ENCODE measurements at places on chromosomes 3 and 15.
A peak's percentile ranks its signal among the peaks of the same experiment; 100 is the strongest.

DNA sequence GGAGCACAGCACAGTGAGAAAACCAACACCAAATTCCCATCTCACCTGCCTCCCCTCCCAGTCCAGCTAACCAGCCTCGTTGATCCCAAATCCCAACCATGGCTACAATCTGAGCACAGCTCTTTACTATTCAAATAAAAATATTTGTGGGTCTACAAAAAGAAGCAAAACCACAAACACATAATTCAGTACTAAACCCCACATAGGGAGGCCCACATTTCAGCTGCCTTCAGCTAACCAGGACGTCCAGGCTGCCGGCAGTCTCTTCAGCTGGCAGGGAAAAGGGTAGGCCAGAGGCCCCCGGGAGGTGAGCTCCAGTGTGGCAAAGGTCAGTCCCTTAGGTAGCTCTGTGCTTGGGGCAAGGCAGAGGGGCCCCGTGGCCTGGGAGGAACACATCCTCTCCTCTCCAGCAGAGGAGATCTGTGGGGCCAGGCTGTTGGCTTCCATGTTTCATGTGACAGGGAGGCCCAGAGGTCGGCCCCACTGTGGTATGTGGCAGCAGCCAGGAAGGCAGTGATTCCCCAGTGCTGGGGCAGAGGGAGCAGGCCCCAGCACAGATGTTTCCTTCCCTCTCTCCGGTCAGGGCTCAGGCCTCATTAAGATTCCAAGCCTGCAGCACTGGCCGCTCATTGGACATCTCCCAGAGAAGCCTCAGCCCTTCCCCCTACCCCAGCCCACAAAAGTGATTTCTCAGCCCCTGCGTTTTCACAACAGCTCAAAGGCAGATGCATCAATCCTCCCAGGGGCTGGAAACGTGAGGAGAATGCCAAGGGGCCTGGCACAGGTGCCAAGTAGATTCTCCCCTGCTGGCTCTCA is 381.4 kb downstream of the NTRK3 start:
- DNase-seq = no peak

GRCh38 chr3:37498126-37499039 is 324.0 kb upstream of the LRRFIP2 start:
- no peak for DNase-seq

GRCh38 chr3:46517016-46517783 is 19.4 kb downstream of the RTP3 start:
- DNase-seq = no peak

GRCh38 chr15:77001351-77001750 is 6.4 kb downstream of the PSTPIP1 start:
- DNase-seq = peak; percentile 50

GRCh38 chr3:188754267-188754666 is 417.5 kb upstream of the TPRG1 start:
- DNase-seq = no peak

- DNase-seq = no peak
Measured at GRCh38 chr3:71372911-71373637, 210.5 kb downstream of the FOXP1 start.

DNA sequence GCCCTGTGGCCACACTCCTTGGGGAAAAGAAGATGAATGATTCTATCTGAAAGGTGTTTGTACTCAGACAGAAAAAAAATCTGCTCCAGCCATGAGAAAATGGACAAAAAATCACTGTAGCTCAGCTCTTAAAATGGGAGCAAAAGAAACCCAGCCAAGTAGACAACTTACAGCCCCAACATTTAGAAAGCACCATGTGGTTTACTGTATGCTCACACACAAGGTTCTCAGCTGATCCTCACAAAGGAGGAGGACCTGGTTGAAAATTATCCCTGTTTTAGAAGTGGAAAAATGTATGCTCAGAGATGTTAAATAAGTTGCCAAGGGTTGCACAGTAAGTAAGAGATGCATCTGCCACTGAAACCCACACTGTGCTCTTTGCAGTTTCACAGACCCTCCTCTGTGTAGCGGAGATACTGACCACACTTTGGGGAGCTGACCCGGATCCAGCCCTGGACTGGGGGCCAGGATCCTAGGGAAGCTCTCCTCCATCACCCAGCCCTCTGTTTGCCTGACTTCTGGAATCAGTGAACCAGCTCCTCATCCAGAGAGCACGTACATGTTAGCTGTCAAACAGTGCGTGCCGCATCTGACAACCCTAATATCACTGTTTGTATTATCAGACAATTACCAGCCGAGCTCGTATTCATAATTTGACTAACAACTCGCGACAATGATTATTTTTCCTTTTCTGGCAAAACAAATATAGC is 32.7 kb upstream of the TPRG1 start:
- DNase-seq = no peak

DNA sequence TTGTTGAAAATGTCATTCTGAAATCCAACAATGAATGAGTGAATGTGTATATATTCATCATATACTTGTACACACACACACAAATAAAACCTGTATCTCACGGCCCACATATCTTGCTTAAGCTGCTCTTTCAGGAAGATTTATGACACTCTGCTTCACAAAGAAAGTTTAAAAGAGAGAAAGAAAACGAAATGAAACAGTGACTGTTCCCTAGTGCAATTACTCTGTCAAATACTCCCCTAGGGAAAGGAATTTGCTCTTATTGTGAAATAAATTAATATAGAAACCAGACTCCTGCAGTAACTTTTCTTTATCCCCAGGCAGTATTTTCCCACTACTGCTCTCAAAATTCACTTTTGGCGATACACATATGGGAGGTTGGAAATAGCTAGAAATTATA is 329.1 kb downstream of the VPS13C start:
- DNase-seq = no peak

DNA sequence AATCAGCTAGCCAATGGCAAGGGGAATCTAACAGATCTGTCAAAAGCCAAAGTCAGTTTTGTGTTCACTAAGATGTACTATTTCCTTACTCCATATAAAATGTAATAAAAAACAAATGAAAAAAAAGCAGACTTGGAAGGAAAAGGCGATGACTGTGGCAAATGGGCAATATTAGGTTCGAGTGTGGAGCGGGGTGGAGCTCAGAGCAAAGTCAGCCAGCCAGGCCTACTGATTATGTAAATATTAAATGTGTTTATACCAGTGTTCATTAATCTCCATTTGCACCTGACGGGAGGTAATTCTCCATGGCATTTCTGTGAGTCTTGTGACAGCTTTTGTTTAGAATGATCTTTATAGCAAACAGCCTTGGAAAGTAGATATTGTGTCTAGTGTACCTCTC is 96.2 kb upstream of the KCNMB2 start:
- no peak for DNase-seq

DNA sequence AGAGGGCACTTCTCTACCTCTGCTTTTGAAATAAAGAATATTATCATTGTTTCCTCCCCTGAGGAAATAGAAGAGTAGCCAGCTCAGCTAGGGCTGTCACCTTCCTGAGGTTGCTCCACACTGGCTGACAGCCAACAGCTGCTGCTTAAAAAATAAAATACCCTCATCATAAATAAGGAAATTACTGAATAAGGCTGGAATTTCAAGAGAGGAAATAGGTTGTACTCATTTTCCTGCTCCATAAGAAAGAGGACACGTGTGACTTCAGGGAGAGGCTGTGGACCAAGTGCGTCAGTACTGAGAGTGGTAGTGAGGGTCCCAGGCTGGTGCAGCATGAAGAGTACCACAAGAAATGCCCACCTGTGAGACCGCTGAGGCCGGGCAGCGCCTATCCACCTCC is 8.1 kb upstream of the C2CD4B start:
- DNase-seq = no peak

DNA sequence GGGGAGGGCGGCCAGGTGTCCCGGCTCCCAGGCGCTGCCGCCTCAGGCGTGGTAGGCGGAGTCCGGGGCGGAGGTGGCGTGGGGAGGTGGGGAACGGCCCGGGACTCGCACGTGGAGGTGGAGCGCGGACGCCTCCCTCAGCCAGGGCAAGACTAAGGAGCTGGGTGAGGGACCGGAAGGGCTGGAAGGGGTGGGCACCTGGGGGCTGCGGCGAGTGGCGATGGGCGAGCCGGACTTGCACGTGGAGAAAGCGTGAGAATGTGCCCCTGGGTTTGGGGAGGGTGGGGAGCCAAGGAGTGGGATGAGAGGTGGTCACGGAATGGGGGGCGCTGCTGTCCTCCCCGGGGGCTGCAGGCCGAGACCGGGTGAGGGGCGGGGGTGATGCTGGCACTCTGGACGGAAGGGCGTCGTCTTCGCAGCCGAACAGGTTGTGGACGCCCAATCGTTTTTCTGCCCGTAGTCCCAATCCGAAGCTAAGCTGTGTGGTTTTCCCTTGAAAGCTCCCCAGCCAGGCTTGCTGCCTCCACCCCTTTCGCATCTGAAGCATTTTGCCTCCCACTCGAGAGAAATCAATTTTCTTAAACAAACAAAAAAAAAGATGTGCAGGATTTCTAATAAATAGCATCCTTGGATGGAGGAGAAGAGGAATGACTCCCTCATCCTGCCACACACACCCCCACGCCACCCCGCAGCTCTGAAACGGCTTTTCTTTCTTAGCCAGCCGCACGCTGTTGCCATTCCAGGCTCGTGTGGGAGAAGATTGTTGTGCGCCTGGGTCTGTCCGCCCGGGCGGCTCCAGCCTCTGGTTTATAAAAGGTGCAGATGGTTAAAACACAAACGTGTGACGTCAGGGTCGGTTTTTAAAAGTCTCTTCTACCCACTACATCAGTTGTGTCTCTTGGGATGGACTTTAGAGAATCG is 62.5 kb upstream of the ANKRD28 start:
- DNase-seq = no peak

GRCh38 chr15:58167095-58167691 is 29.0 kb downstream of the AQP9 start:
- DNase-seq = no peak

DNA sequence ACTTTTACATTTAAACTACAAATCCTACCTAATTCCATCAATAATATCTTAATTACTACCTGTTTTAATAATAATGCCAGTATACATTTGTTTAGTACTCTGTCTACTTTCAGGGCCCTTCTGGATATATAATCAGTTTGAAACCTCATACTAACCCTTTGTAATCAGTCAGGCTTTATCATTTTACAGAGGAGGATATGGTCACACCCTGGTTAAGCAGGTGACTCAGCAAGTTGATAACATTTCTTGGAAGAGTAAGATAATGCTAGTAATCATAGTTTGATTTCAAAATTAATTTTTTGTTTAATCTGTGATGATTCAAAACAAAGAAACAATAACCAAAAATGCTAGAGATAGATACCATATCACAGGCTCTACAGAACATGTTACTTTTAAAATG is 208.2 kb upstream of the MANF start:
- no peak for DNase-seq

DNA sequence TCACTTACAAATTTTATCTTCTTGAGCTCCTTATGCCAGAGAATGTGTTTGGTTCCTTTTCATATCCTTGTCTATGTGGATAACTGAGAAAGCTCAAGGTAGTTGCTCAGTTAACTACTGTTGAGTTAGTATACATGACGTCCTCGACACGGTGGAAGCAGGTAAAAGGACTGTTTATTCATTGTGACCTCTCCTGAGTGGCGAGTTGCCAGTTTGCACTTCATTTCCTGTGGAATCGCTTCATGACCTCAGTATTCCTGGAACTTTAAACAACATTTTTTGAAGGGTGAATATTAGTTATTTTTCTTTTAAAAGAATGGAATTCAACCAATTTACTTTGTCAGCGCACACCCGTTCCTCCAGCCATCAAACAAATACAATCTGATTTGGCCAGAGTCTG is 1.2 kb upstream of the TPRG1 start:
- DNase-seq = no peak

GRCh38 chr3:48919215-48920138 is 835 bp downstream of the ARIH2 start:
- DNase-seq = peak; percentile 77

DNA sequence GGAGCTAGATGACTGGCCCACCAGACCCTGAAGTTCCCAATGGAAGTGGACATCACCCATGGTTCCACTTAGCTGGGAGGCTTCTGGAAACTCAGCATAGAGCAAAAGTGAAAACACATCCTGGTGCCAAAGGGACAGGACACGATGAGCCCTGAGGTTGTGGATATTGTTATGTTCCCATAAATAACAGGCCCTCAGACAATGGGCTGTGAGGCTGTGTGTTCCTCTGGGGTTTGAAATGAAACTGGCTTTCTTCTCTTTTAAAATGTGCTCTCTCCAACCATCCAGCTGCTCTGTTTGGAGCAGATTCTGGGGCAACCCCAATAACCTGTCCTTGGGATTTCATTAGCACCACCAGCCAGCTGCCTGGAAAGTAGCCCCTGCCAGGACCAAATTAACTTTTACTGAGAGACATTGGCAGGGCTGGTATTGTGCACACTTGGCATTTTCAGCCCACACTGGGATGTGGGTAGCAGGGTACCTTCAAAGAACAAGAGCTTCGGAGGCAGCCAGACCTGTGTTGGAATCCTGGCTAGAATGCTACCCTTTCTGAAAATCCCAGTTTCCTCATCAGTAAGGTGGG is 97.5 kb downstream of the DNAJB8 start:
- DNase-seq = no peak

DNA sequence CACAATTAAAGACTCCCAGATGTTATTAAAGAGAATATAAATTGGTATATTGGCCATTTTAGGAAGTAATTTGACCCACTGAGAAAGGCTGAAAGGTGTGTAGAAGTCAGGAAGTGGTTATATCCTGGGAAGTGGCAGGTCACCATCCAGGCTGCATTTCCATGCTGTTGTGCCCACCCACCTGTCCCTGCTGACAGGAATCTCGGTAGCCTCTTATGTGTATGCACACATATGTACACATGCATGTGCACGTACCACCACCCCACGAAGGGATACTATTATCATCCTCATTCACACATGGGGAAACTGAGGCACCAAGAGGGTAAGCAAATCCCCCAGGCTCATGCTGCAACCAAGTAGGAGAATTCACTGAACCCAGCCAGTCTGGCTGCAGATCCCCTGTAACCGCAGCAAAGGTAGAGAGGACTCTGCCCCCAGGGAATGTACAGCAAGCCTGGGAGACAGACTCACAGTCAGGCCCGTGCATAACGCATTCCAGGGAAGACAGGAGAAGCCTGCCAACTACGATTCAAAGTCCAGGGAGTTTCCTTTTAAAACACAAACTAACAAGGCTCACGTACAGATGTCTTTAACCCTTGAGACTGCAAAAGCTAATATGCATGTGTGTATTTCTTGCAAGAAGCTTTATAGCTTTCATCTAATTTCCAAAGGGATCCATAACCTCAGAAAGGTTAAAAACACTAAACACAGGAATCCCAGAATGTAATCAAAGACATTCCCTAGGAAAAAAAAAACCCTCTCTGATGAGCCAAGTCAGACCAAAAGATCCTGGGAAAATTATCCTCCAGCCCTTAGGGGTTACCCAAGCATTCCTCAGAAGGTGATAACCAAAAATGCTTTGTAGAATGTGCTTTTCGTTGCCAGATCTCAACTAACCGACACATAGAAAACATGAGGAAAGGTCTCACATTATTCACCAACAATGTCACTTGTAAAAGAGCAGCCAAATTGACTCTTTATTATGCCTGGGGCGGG is 129.6 kb downstream of the ADAMTS17 start:
- DNase-seq = no peak

GRCh38 chr3:29754346-29754745 is 473.5 kb downstream of the RBMS3 start:
- DNase-seq = no peak

GRCh38 chr3:119145500-119146167 is at the start of gene TEX55:
TEX55 (plus strand) TSS chr3:119146165; CDS start chr3:119146190, 25 bp downstream.
- no peak for DNase-seq
